ENCODE measurements at places on chromosomes 2 and 18.

- no peak for DNase-seq
These were observed 176.0 kb upstream of the COL3A1 start for GRCh38 chr2:188798159-188798558.

GRCh38 chr2:205041472-205042130, 496.3 kb downstream of the PARD3B start:
- no peak for DNase-seq

GRCh38 chr18:6751222-6751621, 21.7 kb downstream of the ARHGAP28 start:
- DNase-seq: no peak

GRCh38 chr2:134275058-134275862, 21.4 kb downstream of the MGAT5 start:
- no peak for DNase-seq

DNA sequence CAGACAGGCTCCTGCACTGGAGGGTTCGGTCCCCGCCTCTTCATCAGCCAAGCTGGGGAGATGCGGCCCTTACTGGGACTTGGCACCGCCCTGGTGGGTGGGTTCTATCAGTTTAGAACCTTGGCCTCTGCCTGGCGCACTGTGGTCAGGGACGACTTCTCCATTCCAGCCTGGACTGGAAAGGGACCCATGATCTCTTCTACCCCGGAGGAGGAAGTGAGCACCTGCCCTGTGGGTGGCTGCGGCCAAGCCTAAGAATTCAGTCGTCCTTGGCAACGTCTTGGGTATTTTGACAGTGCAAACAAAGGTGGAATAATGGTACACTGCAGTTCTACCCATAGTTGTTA, 106.9 kb upstream of the CD302 start:
- no peak for DNase-seq

DNA sequence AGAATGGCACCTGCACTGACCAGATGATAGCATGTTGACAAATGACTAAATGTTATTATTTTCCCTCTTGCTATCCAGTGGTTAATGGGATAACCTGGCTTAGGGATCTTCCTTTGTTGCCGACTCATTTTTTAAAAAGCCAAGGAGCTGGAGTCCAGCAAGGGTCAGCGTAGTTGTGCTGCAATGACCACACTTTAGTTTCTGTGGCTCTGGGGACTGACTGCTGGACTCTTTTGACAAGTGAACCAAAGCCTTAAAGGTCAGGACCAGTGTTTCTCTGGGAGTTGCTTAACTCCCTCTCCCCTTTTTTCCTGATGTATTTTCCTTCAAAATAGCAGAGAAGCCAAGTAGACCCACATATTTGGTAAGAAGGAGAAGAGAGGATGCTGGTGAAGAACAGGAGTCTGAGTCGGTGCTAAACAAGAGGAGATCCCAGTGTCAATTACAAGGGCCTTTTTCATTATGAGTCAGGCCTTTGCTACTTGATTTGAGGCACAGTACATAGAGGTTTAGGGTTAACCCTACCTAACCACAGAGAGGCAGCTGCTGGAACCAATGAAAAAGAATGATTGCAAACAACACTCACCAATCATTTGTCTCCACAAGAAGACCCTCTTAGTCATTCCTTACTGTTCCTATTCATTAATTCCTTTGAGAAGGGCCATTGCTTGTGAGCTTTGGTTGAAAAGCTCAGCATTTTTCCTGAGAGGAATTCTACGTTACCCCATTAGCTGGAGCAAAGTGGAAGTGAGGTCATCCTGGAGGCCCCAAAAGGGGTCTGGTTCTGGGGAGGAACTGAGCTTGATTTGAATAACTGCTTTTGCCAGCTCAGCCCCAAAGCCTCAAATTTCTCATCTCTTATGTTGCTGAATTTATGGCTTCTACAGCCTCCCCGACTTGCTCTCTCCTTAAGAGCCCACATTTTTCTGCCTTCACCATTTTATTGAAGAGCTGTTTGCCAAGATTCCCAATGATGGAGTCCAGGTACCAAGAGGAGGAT, 137.6 kb upstream of the HNMT start:
- no peak for DNase-seq

GRCh38 chr2:73294239-73294638, 891 bp upstream of the EGR4 start:
- DNase-seq: no peak

- no peak for DNase-seq
These were observed 64.8 kb downstream of the TNS1 start for GRCh38 chr2:217938036-217938435.

GRCh38 chr18:22564036-22564435, 146.3 kb upstream of the CTAGE1 start:
- DNase-seq: no peak

DNA sequence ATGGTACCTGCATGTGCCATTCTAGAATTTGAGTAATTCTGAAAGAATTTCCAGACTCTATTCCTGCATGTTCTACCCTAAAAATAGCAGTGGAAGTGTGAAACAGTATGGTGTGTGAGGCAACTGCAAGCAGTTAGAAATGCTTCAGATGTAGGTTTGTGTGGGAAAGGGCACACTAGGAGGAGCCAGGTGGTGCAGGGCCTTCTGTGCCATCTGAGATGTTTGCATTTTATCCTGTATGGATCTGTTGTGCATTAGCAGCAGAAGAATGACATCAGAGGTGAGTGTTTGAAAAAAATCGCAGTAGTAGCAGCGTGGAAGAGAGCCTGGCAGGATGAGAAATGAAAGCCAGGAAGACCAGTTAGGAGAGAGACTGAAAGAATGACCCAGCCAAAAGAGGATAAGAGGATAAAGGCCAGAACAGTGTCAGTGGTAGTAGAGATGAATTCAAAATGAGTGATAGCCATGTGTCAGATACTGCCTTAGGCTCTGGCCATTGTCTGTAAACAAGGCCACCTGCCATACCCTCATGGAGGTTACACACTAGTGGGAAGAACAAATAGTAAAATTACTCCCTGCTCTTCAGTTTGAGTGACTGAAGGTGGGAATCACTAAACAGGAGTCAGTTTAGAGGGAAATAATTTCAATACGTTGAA, 142.2 kb downstream of the PKP4 start:
- DNase-seq: no peak

DNA sequence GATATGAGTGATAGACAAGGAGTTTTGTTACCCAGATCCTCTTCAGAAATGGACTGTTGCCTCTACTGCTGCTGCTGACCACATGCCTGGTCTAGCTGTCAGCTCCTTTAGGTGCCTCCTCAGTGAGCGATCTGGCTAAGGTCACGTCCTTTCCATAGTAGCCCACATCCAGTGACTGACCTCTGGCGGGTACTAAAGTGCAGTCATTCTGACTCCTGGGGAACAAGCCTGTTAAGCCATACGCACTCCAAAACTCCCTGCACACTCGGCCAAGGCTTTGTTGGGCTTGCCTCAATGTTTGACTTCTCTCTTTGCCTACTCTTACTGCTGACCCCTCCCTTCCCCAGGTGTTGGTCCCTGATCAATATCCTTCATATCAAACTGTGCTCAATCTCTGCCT, 685.2 kb downstream of the IRS1 start:
- DNase-seq: no peak

GRCh38 chr18:72056171-72056570, 488.0 kb downstream of the CBLN2 start:
- DNase-seq: no peak

DNA sequence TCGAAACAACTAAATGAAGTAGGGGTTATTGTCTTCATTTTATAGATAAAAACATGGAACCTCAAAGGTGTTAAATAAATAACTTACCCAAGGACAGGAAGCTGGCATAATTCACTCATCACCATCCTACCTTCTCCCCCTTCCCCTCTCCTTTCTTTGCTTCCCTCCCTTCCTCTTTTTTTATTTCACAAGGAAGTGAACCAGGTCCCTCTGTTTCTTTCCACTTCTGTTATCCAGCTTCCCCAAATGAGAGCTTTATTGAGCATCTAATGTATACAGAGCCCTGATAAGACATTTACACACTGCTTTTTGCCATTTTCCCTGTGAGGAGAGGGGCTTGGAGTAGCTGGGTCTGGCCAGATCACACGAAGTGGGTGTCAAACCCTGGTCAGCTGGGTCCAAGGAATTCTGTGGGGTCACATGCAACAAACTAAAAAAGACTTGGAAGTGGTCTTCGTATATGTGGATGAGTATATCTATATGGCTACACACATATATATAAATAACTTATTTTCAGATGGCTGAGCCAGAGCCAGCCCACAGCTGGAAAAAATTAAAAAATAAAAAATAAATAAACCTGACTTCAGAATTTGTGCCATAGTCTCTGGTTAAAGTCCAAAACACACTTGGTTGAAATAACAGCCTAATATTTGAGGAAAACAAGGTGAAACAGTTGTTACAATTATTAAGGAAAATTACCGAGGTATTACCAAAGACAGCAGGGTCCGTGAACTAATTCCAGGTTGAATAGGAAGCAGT, 49.3 kb upstream of the FOSL2 start:
- no peak for DNase-seq
